Suppressor macrophage treated with lipopolysaccharide for 4 hours (primary cell): ENCODE measurements at places on chromosomes 3 and 15.

DNA sequence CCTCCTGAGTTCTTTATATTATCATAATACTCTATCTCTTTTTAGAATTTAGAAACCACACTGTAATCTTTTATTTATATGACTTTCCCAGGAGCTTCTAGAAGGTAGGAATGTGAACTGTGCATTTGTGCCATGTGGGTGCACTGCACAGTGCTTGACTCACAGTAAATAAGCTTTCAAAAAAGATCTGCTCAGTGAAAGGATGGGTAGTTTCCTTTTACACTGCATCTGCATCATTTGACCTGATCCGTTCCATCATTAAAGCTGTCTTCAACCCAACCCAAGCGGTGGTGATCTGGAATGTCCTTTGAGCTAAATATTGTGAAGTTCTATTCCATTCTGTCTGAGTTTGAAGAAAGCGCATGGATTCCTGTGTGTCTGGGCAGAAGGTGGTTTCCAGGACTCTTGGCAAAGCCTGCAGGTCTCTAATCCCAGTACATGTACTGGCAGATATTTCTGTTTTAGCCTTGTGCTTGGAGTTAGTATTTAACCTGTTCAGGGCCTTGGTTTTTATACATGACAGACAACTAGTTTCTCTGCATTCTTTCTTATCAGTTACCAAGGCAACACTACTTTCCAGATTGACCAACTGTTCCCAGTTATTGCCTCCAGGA is 96.7 kb downstream of the DHX30 start:
- no peak for DNase-seq

- DNase-seq = peak; percentile 28
These were observed 3.9 kb upstream of the CHSY1 start for GRCh38 chr15:101255615-101256241.

DNA sequence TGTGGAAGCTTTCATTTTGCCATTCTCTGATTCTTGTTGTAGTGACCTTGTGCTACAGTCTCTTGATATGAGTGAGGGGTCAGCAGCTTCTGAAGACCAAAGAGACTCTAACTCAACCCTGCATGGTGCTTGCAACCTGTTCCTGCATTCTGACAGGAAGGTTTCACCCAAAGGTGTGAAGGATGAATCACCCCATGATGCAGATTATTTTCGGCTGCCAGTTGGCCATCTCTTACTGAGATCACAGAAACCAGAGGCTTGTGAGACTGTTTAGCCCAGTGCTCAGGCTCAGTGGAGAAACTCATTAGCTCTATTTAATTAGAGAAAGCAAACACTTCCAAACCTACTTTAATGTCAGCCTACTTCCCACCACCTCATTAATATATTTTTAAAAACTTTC is 29.2 kb upstream of the TPRG1 start:
- no peak for DNase-seq

- no peak for DNase-seq
These were observed 8.5 kb downstream of the RPS17 start for GRCh38 chr15:82531496-82532382.

DNA sequence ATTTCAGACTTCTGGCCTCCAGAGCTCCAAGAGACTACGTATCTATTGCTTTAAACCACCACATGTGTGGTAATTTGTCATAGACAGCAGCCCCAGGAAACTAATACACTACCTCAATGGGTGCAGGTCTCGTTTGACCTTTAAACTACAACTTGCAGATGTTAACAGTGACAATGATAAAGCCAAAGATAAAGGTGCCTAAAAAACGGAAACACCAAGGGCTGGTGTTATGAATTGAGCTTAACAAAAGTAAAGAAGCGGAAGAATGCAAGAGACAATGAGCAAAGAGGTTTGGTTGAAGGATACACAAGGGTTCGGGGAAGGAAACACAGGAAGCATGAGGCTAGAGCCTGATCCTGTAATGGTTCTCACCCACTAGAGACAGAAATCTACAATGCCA is 50.8 kb downstream of the RFTN1 start:
- no peak for DNase-seq
